Fibroblast of villous mesenchyme (primary cell): ENCODE measurements at places on chromosomes 1 and 21. TPM values are rescaled to one million over a fixed set of nuclear protein-coding genes. Genes with fewer than 3 reads are reported as not detected.
A peak's percentile ranks its signal among the peaks of the same experiment; 100 is the strongest.

The KCNA3 gene
- under 0.01 and 0.64 TPM in 2 replicates for total RNA-seq

The LCE1F gene
- total RNA-seq, result not detected in 2 replicates

- DNase-seq, result no peak
These were observed 6.0 kb upstream of the TUT4 start for GRCh38 chr1:52558941-52559340.

- DNase-seq, result peak; percentile 53
These were observed 29.0 kb upstream of the PPM1J start for GRCh38 chr1:112744009-112744578.

- DNase-seq, result no peak
These were observed 297.9 kb upstream of the GREM2 start for GRCh38 chr1:240909701-240910457.

DNA sequence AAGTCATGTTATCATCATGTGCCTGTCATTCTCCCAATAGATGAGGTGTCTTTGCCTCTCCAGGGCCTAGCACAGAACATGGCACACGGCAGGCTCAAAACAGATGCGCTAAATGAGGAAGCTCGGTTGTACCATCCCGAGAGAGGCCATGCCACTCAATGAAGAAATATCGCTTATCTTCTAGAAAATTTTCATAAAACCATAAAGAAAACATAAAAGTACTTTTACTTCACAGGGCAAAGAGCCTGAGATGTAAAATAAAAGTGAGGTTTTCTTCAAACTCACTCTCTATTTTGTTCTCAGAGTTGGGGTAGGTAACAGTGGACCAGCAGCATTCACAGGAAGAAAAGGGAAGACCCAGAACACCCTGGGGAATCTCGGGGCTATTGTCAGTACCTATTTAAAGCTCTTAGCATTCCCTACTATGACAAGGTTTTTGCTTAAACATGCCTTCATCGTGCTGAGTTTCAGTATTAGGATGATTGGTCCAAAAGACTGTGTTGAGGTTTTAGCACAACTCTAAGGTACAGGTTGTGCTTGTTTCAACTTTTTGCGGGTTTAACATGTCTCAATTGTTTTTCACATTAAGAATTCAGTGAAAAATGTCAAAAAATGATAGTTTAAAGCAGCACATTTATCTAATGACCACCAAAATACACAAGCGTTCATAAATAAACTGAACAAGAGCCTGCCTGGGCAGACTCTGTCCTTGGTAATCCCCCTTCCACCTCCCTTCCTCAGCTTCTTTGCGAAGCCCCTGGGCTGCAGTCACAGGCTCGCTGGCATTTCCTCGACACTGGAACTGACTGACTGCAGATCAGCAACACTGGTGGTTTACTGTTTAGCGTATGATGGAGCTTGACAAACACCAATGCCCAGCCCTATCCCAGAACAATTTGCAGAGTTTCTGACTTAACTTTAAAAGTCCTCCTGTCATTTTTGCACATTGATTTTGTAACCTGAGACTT lies 55.6 kb downstream of the COQ8A start:
- no peak for DNase-seq

DNA sequence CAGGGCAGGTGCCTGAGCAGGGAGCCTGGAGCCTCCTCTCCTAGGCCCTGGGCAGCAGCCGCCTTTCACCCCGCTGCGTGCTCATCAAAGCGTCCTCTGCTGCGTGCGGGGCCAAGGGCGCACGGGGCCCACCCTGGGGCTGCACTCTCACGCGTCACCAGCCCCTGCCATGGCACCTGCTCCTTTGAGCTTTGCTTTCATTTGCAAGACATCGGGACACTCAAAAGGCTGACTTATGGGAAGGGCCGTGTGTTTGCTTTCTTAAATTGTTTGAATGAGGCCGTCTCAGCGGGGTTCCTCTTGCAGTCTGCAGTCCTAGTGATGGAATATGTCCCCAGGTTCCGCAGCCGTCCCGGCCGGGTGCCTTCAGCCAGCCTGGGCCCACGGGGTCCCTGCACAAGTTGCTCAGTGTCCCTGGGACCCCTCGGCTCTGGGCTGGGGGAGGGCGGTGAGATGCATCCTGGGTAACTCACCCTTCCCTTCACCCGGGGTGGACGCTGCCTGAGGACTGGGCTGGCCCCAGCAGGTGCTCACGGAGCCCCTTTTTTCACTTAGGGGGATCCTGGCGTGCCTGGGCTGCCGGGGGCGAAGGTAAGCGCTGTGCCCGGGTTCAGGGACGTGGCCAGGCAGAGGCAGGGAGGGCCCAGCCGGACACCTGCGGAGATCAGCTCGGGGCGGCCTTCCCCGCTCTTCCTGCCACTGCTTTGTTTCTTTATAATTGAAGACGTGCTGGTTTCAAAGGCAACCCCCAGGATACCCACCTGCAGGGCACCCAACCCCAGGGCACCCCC lies 53.1 kb downstream of the SLC19A1 start:
- no peak for DNase-seq

DNA sequence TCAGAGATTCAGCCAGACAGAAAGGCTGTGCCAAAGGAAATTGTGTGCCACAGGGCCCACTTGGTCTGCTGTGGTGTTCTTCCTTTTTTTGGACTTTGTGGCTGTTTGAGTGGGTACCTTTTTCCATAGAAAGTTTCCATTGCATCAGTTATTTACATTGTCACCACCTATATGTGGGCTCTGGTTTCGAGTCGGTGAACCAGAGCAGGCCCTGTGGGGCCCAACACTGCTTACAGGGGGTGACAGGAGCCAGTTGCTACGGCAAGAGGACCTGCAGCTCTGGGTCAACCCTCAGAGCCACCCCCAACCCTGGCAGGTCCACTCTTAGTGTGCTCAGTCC lies 157.0 kb upstream of the EDN2 start:
- DNase-seq, result no peak

- no peak for DNase-seq
These were observed 2.0 kb upstream of the B3GALT5 start for GRCh38 chr21:39610703-39611102.

GRCh38 chr1:79113836-79114235 lies 107.3 kb upstream of the ADGRL4 start:
- no peak for DNase-seq

DNA sequence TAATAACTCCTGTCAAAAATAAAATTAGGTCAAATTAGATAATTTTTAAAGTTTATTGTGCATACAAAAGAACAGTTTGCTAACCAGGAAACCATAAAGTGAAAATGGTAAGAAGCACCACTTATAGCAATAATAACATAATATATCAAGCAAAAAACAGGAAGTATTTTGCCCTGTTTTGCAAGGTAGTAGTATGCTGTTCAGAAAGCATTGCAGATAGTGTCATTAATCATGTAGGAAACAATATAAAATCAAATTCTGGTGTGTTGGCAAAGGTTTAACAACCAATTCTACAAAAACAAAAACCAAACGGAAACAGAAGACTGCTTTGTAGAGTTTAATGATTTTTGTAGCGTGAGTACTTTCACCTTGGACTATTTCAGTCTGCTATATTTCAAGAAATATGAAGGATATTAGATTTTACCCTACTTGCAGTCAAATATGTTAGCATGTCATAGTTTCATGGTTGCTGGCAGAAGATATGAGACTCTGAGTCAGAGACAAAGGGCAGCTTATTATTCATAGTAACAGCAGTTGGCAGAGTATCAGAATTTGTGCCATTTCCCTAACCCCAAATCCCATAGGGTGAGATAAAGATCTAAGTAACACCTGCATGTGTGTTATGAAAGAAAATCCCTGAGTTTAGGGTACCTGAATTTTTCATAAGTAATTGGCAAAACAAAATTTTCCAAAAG lies 729.0 kb upstream of the BRINP3 start:
- DNase-seq, result no peak
